Left lobe of liver (tissue), 2 donors: ENCODE measurements at places on chromosomes 6 and 20. TPM values are rescaled to one million over a fixed set of nuclear protein-coding genes. Genes with fewer than 3 reads are reported as not detected.

PCK1 gene
- 1,004 TPM for total RNA-seq

HLA-DQA1 gene
- 1.2 TPM for total RNA-seq

TFB1M gene
- 22.2 TPM for total RNA-seq

KCNK15 gene
- total RNA-seq, result 0.20 TPM

SCRT2 gene
- not detected for total RNA-seq

F13A1 gene
- 1.1 TPM for total RNA-seq

TP53TG5 gene
- total RNA-seq, result not detected

STK4 gene
- 10.0 TPM for total RNA-seq

NKX2-2 gene
- total RNA-seq, result not detected

AFG1L gene
- 7.0 TPM for total RNA-seq

PBOV1 gene
- not detected for total RNA-seq

RIPPLY2 gene
- total RNA-seq, result not detected
